ENCODE measurements at places on chromosomes 5 and 9.

GRCh38 chr9:6272229-6272598, 56.0 kb upstream of the TPD52L3 start:
- DNase-seq: no peak

GRCh38 chr9:79817438-79818004, 245.8 kb downstream of the TLE4 start:
- no peak for DNase-seq

DNA sequence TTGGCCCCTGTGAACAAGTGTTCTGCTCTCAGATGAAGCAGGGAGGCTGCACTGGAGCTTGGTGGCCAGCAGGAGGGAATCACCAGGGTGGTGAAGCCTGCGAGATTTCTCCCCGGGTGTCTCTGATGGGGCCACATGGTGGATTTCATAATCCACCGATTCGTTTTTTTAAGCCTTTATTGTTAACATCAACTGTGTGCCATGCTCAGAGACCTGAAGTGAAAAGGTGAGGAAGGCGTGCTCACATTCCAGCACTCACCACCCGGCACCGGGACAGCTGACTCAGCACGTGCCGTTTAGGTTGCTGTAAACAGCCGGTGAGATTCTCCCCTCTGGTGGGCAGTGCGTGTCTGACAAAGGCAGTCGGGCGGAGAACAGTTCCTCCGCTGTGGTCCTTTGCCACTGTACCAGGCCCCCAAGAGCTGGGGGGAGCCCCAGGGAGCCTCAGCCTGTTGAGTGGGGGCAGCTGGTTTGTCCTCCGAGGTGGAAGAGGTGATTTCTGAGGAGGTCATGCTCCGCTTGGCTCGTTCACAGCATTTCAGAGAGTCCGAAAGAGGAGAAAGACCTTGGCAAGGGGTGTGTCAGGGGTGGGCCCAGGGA, 12.7 kb upstream of the AHRR start:
- no peak for DNase-seq

GRCh38 chr9:130900701-130901497, 4.3 kb upstream of the QRFP start:
- peak; percentile 43 for DNase-seq

GRCh38 chr9:134267881-134268724, 58.2 kb upstream of the RXRA start:
- no peak for DNase-seq

All from NCI-H2081 (cell line).